ENCODE measurements at places on chromosomes 4 and X.

- DNase-seq: peak; percentile 68
Observed at GRCh38 chr4:142846729-142847596, 862 bp upstream of the INPP4B start.

- DNase-seq: no peak
Observed at GRCh38 chr4:168588916-168589531, 92.2 kb downstream of the PALLD start.

- DNase-seq: peak; percentile 39
Observed at GRCh38 chr4:77818073-77818601, 1.0 kb downstream of the CNOT6L start.

- DNase-seq: no peak
Observed at GRCh38 chr4:147510962-147511668, 30.2 kb downstream of the EDNRA start.

GRCh38 chrX:11290416-11291102 lies 2.7 kb upstream of the AMELX start:
- DNase-seq: no peak

DNA sequence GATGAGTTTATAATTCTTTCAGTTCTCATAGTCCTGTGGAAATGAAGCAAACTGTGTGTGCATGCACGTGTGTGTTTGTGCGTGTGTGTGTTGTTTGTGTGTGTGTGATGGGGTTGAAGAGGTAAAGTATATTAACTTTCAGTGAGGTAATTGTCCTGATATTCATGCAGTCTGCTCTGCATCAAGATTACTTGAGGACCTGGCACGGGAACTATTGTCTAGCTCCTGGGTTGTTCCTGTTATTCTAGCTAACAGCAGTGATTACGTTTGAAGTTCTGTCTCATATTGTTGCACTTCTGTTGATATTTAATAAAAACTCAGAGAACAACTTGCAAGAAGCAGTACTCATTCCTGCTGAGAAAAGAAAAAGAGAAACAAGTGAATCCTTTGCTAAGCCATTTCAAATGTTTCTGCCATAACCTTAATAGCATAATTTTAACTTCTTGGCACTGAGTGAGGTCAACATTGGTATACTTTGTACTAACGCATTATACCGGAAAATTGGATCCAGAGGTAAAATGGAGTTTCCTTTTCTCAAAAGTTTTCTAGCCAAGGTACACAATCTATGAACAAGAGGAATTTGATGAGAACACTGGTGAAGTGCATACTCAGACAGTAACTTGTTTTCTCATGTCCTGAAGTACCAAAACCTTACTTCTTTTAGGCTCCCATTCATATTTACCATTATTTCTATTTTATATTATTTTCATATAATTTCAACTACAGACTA lies 113.2 kb downstream of the SPCS3 start:
- DNase-seq: no peak

DNA sequence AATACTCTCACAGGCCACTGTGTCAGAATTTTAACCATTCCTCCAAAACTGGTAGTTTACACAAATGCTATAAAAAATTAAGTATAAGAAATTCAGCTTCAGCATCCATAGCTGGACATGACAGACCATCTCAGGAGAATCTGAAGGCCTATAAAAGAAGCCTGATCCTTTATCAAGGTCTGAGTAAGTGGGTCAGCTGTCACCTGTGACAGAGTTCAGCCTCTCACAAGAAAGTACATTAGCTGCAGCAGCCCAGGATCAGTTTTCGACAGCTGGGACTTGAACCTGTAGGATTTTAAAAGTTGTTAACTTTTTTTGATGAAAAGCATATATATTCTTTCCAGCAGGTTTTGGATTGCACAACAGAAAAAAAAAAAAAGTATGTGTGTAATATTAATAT lies 60.7 kb downstream of the PPP3CA start:
- DNase-seq: no peak

All from effector CD4-positive, alpha-beta T cell (primary cell).